ENCODE measurements at places on chromosomes 5 and 9.

GRCh38 chr5:80990971-80991370 is 30.8 kb downstream of the RASGRF2 start:
- no peak for DNase-seq

- no peak for DNase-seq
Observed at GRCh38 chr5:55347786-55348185, 40.0 kb downstream of the MTREX start.

GRCh38 chr9:133534346-133535291 is at the start of gene ADAMTSL2:
Gene ADAMTSL2, plus strand, starts transcription at chr9:133534704. Its CDS starts 2,009 bp downstream, at chr9:133536713.
- DNase-seq, result no peak

DNA sequence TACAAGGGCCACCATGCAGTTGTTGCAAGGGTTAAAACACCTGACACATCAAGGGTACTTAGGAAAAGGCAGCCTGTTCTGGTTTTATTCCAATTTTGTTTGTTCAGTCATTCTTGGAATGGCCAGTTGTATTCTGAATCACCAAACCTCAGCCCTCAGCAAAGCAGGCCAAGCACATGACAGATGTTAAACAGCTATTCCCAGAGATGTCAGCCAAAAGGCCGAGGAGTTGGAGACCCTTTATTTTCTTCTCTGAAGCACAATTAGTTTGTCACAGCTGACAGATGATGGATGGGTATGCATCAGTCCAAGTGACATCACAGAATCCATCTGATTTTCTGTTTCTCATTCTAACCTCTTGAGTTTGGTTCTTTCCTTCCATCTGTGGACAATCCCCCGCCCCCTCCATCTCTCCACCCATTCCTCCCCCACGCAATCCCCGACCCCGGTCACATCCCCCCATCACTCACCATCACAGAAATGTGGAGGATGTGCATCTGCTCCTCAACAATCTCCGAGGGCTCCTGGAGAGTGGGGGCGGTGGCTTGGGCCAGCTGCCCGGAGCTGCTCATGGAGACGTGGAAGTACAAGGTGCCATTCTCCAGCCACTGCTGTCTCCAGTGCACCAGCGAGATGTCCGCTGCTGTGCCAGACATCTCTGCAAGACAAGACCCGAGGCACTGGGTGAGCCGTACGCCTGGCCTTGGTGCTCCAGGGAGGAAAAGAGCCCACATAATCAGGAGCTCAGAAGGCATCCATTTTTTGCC is 123.8 kb downstream of the ASTN2 start:
- no peak for DNase-seq

GRCh38 chr5:27578279-27578678 is 539.9 kb upstream of the CDH9 start:
- no peak for DNase-seq

DNA sequence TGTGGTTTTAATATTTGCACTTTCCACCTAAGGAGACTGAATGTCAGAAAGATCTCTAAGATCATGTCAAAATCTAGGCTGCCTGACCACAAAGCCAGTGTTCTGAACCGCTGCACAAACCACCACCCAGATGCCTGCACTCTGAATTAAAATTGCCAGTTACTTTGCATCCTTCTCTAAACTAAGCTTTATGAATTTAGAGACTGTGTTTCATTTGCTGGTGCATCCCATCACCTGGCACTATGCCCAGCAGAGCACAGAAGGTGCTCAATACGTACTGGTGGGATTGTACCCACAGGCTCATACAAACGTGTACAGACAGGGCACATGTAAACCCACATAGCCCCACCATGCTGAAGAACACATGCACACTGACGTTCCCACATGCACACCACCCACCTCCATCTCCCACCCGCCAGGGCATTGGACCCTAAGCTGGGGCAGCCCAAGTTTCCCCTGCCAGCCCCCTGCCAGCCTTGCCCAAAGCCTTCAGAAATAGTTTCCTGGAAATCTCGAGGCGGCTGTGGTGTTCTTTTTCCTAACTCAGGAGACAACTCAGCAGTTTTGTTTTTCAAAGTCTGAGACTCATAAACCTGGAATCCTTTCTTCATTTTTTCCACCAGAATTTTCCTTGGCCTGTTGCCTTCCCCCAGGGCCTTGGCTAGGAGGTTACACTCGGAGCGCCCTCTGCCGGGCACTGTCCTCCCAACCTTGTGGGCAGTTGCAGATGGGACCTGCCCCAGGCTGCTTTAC is 9.6 kb upstream of the TRAF1 start:
- DNase-seq, result peak; percentile 60

GRCh38 chr5:178489271-178489976 is 100.8 kb downstream of the COL23A1 start:
- no peak for DNase-seq

DNA sequence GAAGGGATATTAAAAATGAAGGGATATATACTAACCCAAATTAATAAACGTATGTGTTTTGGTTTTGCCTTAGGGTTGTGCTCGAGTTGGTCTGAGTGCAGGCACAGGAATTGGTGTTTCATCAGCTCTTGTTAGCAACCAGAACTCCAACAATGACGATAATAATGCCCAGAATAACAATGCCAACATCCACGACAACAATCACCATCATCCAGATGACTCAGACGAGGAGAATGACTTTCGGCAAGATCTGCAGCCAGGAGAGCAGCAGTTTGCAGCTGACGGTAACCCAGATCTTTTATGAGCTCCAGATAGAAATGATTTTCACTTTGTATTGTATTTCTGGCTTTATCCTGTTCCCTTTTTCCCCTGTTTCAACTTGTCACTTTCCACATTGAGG is 33.2 kb downstream of the FBXO38 start:
- no peak for DNase-seq

GRCh38 chr5:90000351-90000750 is 409.2 kb downstream of the CETN3 start:
- DNase-seq, result no peak

DNA sequence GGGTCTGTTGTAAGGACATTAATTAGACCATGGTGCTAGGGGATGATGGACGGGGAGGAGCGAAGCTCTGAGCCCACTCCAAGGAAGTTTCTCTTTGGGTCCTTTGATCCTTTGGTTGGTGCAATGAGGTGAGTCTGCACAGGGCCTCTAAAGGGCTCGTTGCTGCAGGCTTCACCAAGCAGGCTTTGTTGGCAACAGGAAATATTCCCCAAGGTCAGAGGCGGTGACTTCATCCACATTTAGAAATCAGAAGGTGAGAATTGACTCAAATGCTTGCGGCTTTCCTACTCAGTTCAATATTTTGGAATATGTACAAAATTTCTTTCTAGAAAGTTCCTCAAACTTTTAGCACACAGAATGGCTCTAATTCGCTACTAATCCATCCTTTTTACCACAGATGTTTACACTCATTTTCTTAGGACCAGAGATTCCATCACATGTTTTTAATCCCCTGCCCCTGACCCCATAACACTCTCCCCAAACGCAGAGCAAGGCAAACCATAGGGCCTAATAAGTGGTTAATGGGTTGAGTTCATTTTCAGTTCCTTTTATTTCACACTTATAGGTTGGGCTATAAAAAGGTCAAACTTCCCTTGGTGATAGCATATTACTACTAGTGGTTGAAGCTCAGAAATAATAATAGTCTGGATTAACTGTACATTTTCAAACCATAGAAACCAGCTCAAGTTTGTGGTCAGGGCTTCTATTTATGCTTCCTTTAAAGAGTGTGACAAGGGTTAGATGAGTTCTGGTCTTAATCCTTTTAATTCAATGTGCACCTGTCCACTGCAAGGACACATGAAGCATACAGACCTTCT is 37.3 kb upstream of the TMEM252 start:
- no peak for DNase-seq

GRCh38 chr5:20678814-20679298 is 690.9 kb upstream of the CDH18 start:
- peak; percentile 10 for DNase-seq

DNA sequence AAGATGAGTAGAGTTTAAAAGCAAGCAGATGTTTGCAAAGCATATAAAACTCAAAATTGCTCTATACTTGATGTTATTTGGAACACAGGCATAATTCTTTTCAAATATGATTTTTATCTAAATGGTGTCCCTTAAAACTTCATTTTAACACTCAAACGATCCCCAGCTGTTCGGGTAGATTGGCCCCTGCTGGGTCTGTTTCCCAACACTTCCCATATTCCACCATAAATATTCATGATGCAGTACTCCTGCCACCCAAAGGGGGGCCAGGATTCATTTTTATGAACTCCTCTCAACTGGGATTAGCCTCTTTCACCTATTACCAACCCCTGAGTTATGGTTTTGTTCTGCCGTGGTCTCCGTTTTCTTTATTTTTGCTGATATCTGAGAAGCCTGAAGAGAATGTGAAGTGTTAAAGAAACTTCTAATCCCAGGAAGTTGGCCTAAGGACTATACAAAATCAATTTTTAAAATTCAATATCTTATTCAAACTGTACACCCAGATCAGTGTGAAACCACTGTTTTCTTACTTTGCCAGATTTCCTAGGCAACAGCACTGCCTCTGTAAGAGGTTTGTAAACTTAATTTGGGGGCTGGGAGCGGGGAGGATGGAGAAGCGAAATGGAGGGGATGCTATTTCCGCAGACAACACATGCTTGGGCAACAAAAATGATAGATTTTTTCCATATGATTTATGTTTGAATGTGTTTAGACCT is 384.1 kb downstream of the DMRT2 start:
- no peak for DNase-seq

- no peak for DNase-seq
Observed at GRCh38 chr9:88013607-88014006, 39.3 kb upstream of the CDK20 start.

DNA sequence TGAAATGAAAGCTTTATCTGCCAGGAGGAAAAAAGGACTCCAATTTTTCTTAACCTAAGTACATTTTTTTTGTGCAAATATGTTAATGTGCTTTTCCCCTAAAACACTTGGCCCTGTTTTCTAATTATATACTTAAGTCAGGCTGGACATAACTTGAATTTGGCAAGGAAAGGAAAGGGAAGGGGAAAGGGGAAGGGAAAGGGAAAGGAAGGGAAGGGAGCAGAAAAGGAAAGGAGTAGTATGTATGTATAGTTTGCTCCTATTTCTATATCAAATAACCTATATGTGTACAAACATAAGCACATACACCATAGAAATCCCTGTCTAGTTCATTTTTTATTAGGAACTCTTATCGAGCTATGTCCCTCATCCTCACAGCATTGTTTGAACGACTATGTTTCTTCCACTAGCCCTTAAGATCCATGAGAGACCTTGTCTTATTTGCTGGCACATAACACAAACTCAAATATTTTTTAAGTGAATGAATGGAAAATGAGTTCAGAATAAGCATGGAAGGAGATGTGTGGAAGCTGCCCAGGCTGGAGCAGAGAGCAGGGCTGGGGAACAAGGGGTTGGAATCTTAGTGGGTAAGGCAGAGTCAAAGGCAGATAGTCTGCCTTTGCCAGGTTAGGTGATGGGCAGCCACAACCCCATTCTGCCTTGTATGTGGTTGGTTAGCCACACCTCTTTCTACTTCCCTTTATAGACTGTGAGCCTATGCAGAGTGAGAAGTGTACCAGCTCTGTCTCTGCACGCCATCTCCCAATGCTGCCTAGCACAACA is 70.0 kb downstream of the KLHL3 start:
- DNase-seq, result no peak

- DNase-seq, result no peak
Observed at GRCh38 chr9:136955943-136956335, 3.9 kb downstream of the LCN12 start.

DNA sequence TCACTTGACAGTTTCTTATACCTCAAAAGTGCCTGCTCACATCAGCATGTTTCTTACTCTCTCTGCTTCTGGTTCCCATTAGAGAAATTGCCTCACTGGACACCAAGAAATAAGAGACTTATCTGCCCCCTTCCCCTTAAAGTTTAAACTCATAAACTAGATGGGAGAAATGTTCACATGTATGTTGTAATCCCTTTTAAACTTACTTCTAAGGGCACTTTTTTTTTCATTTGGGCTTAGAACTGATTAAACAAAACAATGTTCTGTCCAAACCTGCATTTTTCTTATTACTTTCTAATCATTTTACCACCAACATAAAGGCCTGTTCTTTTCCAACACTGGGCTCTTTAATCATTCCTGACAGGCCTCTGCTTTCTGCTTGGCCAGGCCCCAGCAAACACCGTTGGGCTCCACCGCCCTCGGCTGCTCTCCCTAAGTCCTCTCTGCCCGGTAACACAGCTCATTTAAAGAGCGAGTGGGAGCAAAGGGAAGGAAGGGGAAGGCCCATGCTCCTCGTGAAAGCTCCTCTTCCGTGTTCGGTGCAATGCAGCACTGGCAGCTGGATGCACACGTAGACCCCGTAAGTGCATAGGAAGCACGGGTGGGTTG is 53.4 kb downstream of the ROR2 start:
- no peak for DNase-seq

GRCh38 chr5:53237876-53238275 is 128.3 kb upstream of the MOCS2 start:
- no peak for DNase-seq

GRCh38 chr5:171495122-171495700 is 75.8 kb downstream of the FGF18 start:
- no peak for DNase-seq

- no peak for DNase-seq
Observed at GRCh38 chr5:68898951-68899471, 194.8 kb upstream of the SLC30A5 start.

GRCh38 chr5:135851186-135851914 is 16.9 kb downstream of the SLC25A48 start:
- DNase-seq, result no peak

DNA sequence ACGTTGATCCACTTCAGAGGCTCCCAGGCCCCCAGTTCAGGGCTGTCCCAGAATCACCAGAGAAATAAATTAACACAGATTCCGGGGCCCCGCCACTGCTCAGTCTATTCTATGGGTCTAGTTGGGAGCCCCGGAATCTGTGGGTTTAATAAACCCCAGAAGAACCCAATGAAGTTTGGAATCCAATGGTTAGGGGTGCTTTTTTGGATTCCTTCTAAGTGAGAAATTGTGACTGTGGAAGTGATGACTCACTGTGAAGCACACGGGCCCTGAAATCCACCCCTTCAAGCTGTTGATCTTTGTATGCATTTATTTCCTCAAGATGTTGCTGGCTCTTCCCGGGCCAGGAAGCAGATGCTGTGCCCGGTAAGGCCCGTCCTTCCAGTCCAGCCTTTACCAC is 57.3 kb upstream of the SLC28A3 start:
- DNase-seq, result peak; percentile 21

DNA sequence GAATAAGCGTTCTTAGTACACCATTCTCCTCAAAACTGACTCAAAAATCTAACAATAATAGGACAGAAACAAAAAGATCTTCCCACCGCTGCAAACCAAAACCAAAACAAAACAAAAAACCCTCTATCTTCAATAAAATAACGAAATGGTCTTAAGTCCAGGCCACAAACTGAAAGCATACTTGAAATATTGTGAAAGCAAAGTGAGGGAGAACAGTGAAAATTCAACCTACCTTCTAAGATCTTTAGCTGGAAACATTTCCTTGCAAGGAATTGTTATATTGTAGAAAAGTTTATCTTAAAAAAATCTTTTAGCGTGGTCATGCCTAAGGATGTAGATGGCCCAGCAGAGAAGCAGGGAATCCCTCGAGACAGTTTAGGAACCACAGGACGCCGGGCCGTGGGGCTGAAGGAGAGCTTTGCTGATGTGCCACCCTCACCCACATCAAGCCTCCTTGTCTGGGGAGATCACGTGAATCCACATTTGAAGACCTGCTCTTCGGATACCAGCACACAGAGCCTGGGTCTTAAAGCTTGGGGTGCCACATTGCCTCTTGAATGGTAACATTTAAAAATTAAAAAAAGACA is 27.8 kb upstream of the LVRN start:
- no peak for DNase-seq

- no peak for DNase-seq
Observed at GRCh38 chr9:113921396-113921925, 45.4 kb downstream of the ZNF618 start.
